ENCODE measurements at places on chromosomes 2 and 18. TPM values are rescaled to one million over a fixed set of nuclear protein-coding genes. Genes with fewer than 3 reads are reported as not detected.

The FOXI3 gene
- not detected for total RNA-seq

The PSMA8 gene
- total RNA-seq: not detected

The ANKAR gene
- total RNA-seq: 11.6 TPM

The ZDBF2 gene
- 10.9 TPM for total RNA-seq

The CYRIA gene
- total RNA-seq: 1.5 TPM

The FOXD4L1 gene
- 0.06 TPM for total RNA-seq

The CD207 gene
- not detected for total RNA-seq

The SP110 gene
- total RNA-seq: 7.5 TPM

The ESCO1 gene
- 10.7 TPM for total RNA-seq

The LOXHD1 gene
- total RNA-seq: not detected

The SLC35G4 gene
- not detected for total RNA-seq

The ZCCHC2 gene
- total RNA-seq: 6.2 TPM
